ENCODE measurements at places on chromosomes 12 and 14.

GRCh38 chr14:55912344-55912743 lies 205.9 kb upstream of the PELI2 start:
- no peak for DNase-seq

GRCh38 chr14:58275527-58276190 lies 22.7 kb upstream of the ARID4A start:
- DNase-seq = no peak

DNA sequence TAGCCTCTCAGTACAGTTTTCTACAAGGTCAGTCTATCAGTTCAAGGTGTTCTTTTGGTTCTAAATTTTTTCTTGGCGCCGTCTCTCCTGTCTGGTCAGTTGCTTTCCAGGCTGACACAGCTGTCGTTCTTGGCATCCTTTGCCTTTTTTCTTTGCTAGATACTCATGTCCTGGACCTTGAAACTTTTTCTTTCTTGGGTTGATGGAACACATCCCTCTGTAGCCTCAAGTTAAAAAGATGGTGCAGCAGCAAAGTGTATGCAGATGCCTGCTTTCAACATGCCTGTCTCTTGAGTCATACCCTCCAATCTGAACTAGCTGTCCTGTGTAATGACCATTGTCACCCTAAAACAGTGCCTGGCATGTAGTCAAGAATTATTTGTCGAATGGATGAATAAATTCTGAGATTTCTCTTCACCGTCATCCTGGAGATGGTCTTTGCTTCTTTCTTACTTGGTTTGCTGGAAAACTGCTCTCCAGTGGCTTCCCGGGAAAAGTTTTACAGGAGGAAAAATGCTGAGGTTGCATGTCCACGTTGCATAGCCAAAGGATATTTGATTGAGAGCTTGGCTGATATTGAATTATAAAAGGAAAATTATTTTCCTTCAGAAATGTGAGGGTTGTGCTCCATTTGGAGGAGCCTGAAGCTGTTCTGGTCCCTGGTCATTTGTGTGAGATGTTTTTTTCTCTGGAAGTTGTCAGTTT lies 4.6 kb downstream of the NYNRIN start:
- no peak for DNase-seq

- no peak for DNase-seq
These were observed 39.1 kb downstream of the MBIP start for GRCh38 chr14:36281309-36281708.

GRCh38 chr12:46219877-46220655 lies 48.8 kb downstream of the SLC38A1 start:
- DNase-seq = peak; percentile 59
